ENCODE measurements at places on chromosomes 4 and X.

GRCh38 chr4:112818594-112818965 lies 181.6 kb downstream of the LARP7 start:
- no peak for DNase-seq

- no peak for DNase-seq
Observed at GRCh38 chrX:10326578-10326977, 169.8 kb downstream of the CLCN4 start.

DNA sequence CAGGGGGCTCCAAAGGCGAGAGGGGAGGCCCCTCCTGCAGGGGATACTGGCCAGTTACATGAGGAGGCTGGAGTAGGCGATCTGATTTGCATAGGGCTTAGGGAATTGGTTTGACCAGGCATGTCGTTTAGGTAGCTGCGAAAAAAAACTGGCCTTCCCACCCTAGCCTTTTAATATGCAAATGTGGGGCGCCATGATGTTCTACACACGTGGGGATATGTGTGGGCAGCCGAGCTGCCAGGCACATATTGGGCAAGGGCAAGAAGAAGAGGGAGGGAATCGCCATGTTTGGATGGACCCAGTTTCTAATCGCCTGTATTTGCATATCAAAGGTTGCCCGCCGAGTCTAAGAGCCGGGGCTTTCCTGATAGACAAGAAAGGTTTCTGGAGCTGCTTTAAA lies 121.3 kb downstream of the PRKX start:
- DNase-seq: no peak

GRCh38 chr4:82261084-82261483 lies 112.7 kb downstream of the HNRNPD start:
- DNase-seq: no peak

GRCh38 chr4:104976262-104976661 lies 170.4 kb upstream of the TET2 start:
- DNase-seq: no peak

GRCh38 chr4:5967783-5968182 lies 50.4 kb downstream of the C4orf50 start:
- no peak for DNase-seq

DNA sequence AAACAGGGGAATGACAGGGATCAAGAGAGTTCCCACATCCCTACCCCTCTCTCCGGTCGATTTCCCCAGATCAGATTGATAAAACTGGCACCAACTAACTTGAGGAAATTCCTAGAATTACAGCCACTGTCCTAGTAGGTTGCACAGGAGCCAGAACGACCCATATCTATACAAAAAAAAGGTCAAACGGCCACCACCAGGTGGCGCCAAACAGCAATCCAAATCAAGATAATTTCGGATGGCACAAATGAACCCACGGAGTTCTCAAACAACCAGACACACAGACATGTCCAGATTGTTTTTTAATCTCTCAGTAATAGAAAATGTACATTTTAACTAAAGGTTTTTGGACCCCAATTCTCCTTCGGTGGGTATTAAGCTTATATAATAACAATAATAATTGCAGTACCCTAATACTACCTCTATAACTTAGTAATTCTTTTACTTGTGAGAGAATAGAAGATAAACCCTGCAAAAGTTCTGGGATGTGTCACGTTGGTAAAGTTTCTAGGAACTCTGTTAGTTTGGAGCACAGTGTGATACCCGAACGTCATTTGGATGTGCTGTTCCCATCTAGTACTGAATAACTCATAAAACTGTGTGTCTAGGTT lies 212.6 kb downstream of the SPOCK3 start:
- DNase-seq: no peak

GRCh38 chrX:19875050-19875431 lies 12.4 kb downstream of the SH3KBP1 start:
- DNase-seq: no peak

- DNase-seq: no peak
Observed at GRCh38 chr4:37604461-37604860, 81.7 kb downstream of the RELL1 start.

DNA sequence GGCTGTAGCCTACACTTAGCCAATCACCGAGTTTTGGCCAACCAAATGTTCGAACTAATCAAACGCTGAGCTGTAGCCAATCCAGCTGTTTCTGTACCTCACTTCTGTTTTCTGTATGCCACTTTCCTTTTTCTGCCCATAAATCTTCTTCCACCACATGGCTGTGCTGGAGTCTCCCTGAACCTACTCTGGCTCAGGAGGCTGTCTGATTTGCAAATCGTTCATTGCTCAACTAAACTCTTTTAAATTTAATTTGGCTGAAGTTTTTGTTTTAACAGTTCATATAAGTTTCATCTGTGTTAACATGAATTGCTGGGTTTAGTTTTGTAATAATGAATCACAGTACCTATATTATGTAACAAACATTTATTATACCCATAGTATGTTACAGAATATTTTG lies 160.7 kb upstream of the PCDH7 start:
- no peak for DNase-seq

DNA sequence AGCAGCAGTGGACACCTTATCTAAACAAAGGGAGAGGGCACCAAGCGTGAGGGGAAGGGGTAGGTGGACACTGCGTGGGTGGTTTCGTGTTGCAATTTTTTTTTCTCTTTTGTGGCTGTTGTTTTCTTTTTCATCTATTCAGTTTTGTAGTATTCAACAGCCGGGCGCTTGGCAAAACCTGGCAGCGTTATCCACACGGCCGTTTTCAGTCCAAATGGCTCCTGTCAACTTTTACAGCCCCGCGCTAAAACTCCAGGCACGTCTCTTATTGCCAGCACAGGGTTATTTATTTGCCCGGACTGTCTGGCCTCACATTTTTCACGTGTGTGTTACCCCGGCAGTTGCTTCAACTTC lies 192.2 kb downstream of the BCOR start:
- DNase-seq: no peak

DNA sequence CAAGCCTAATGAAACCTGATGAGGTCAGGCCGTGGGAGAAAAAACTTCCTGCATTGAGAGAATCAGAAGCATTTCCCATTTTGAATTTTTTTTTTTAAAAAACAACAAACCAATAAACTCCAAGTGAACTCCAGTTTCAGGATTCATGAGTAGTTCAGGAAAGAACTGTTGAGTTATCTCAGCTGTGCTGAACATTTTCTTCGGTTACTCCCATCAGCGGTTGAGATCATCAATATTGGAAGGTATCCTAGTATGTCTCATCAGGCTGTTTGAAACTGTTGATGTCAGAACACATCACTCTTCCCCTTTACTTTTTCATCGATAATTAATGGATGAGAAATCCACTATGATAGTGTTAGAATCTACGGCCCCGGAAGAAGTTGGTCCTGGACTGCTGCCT lies 82.4 kb upstream of the ADGRG2 start:
- no peak for DNase-seq

- no peak for DNase-seq
Observed at GRCh38 chr4:43651991-43652390, 759.5 kb downstream of the GRXCR1 start.

- DNase-seq: no peak
Observed at GRCh38 chrX:134746410-134746785, 88.1 kb upstream of the PLAC1 start.

DNA sequence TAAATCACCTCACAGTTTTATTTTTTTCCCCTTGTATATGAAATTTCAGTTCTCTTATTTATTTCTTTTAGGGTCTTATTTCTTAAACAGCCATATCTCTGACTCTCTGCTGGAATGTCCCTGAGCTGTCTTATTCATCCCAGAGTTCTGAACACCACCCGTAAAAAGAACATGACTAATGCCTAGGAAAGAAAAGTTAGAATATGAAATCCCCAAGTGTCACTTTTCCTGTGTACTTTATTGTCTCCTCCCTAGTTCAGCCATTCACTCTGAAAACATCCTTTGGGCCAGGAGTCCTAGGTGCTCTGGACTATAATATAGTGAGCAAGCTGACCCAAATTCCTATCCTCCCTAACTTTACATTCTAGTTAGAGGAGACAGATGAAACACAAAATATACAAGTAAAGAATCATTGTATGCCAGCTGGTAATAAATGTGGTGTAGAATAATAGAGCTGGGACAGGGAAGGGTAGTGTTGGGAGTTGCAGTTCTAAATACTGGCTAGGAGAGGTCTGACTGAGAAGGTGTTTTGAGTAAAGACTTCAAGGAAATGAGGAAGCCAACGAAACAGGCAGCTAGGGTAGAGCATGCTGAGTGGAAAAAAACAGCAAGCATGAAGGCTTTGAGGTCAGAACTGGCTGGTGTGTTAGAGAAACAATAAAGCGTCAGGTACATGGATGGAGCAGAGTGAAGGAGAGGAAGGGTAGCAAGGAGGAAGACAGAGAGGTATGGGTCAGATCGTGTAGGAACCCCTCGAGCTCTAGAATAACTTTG lies 40.6 kb upstream of the FTHL17 start:
- peak; percentile 13 for DNase-seq

- no peak for DNase-seq
Observed at GRCh38 chr4:73470728-73471127, 10.8 kb upstream of the AFM start.

GRCh38 chr4:57064811-57065711 lies 45.1 kb downstream of the IGFBP7 start:
- DNase-seq: no peak

DNA sequence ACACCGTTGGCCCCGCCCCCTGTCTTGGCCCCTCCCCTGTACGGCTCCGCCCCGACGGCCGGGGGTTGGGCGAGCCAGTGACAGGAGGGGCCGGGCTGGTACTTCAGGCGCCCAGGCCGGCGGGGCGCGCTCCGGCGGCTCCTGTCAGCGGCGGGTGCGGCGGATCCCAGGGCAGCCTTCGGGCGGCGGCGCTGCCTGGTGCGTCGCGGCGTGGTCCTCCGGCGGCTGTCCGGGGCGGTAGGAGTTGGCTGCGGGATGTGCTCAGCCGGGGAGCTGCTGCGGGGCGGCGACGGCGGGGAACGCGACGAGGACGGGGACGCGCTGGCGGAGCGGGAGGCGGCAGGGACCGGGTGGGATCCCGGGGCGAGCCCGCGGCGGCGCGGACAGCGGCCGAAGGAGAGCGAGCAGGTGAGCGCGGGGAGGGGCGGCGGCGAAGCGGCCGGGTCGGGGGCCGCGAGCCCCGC lies at the start of gene FAM241A:
Gene FAM241A (plus strand): TSS at position 129 of the 464 bp plus-strand sequence. CDS start 127 bp downstream, at position 256.
- DNase-seq: peak; percentile 81

GRCh38 chrX:459611-460010 lies 72.9 kb upstream of the PPP2R3B start:
- DNase-seq: no peak

All from T-helper 2 cell (primary cell).